ENCODE measurements at places on chromosomes 4 and X.

DNA sequence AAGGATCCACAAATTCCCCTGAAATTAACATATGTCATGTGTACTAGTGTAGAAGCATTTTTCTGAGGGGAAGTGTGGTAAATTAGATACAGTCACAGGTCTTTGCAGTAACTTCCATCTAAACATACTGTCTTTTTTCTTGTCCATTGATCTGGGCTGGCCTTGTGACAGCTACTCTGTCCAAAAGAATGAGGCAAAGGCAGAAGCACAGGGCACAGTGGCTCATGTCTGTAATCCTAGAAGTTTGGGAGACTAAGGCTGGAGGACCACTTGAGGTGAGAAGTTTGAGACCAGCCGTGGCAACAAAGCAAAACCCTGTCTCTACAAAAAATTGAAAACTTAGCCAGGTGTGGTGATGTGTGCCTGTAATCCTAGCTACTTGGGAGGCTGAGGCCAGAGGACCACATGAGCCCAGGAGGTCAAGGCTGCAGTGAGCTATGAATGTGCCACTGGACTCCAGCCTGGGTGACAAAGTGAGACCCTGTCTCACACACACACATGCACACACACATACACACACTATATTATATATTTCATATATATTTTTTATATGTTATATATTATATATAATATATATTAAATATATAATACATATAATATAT is 47.6 kb downstream of the HAND2 start:
- DNase-seq, result no peak

DNA sequence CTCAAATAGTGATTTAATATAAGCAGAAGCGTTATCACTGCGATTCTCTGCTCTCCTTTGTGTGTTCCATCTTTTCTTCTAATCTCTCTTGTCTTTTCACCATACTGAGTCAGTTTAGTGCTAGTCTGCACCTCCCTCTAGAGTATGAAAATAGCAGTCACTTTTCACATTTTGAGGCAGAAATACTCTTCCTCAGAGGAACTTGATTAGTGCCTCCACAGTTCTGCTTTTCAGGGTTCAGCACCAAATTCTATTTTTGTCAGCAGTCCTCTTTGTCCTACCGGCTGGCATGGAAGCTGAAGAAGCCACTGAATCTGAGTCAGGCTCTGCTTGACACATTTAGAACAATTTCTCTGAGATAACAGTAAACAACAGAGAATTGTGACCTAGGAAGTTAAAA is 49.7 kb upstream of the ANKRD17 start:
- DNase-seq, result no peak

- no peak for DNase-seq
Observed at GRCh38 chr4:156496797-156497196, 474.8 kb downstream of the PDGFC start.

- no peak for DNase-seq
Observed at GRCh38 chr4:24736066-24736465, 59.3 kb upstream of the SOD3 start.

DNA sequence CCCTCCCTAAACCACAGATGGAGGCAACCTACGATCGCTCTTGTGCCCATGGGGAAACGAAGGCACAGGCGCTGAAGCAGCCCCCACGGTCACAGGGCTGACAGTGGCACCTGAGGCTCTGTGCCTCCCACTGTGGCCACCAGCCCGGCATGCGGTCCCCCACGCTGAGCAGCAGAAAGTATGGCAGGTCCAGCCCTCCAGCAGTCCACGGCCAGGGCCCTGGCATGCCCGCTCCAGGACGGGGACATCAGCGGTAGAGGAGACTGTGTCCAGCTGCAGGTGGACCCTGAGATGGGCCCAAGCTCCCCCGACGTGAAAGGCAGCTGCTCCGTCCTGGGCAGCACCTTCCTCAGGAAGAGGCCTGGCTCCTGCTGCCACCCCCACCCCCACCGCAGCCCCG is 61.2 kb downstream of the FAM53A start:
- DNase-seq, result no peak

- no peak for DNase-seq
Observed at GRCh38 chr4:187558391-187558790, 437.2 kb upstream of the ZFP42 start.

DNA sequence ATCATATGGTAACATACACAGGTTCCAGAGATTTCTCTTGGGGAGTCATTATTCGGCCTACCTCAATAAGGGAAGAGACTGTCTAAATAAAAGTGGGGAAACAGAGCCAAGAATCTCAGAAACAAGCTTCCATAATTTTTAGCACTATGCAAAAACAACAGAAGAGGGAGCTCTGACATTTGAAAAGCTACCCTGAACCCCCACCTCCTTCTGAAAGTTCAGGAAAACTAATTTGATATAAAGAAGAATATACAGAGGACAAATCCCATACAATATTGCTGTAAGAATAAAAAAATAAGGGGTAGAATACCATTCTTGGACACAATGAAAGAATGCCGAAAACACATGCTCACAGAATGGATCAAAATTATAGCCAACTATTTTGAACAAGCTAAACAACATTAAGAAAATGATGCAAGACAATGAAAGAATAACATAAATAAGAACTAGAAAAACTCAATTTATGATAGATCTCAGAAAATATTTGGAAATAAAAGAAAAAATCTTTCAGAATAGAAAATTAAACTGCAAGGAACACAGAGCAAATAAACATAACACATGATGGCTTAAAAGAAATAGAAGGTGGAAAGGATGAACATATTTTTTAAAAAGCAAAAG is 14.4 kb upstream of the ZNF41 start:
- no peak for DNase-seq
